ENCODE measurements at places on chromosomes 3 and 15. TPM values are rescaled to one million over a fixed set of nuclear protein-coding genes. Genes with fewer than 3 reads are reported as not detected.
A peak's percentile ranks its signal among the peaks of the same experiment; 100 is the strongest.

GRCh38 chr3:130792246-130792645 is 45.6 kb upstream of the PIK3R4 start:
- no peak for DNase-seq

DNA sequence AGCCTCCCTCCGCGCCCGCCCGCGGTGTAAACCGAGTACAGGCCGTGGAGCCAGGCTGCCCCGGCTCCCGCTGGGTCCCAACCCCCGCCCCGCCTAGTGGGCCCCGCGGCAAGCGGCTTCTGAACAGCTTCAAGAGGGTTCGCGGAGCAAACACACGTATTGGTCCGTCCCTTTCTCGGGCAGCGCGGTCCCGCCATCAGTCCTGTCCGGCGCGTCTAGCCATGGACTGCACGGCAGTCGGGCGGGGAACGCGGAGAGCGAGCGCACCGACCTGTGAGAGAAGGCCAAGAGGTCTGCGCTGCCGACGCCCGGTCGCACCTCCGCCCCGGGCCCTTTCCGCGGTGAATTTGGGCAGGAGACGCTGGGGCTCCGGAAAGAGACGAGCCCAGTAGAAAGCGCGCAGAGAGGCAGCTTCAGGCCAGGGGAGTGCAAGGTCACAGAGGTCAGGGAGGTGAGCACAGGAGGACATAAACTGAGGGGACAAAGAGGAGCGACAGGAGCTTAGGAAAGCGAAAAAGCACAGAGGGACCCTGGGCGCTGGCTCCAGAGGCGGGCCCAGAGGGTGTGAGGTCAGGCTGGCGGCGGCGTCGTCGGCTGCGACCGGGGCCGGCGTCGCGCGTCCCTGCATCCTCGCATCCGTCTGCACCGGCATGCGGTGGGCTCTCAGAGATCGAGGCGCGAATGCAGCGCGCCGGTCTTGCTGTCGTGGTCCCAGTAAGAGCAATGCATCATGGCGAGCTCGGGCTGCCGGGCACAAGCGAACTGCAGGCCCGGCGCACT is 1.8 kb downstream of the FOXL2 start:
- no peak for DNase-seq

DNA sequence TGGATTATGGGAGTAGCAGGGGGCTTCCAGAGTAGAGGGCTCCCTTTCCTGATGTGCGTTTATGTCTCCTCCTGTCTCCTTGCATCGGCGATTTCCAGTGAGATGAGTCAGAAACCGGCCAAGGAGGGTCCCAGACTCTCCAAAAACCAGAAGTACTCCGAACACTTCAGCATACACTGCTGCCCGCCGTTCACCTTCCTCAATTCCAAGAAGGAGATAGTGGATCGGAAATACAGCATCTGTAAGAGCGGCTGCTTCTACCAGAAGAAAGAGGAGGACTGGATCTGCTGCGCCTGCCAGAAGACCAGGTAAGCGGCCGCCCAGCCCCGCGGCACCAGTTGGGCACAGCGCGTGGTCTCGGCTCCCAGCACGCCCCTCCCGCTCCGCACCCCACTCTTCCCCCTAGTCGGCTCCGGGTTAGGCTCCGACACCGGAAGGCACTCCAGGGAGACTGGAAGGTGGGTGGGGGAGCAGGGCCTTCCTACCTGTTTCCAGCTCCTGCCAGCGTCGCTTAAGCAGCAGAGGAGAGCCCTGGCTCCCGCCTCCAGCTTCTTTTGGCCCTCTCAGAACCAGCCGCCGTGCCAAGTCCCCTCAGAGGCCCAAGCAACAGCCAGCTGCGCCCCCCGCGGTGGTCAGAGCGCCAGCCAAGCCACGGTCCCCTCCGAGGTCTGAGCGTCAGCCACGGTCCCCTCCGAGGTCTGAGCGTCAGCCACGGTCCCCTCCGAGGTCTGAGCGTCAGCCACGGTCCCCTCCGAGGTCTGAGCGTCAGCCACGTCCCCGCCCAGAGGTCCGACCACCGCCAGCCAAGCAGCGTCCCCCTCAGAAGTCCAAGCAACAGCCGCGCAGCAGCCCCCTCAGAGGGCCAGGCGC is 34.7 kb downstream of the MOBP start:
- no peak for DNase-seq

DNA sequence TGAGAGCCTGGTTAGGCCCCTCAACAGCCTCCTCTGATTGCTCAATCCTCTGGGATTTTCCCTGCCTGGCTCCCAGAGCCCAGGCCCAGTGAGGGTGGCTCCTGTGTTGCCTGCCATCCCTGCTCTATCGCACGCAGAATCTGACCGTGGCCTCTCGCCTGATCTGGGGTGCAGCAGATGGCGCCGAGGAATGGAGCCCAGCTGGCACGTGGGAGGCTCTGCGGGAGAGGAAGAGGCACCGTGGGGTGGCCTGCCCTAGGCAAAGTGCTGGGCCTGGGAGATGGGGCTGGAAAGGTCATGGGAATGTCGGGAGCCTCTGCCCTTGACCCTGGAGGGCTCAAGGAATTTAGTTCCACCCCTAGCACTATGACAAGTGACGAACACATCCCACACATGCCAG is 10.3 kb downstream of the SV2B start:
- DNase-seq: no peak

The TUSC7 gene
- total RNA-seq: not detected

The PDCD10 gene
- total RNA-seq: 48.2 TPM

The PLSCR4 gene
- 494 TPM for total RNA-seq

DNA sequence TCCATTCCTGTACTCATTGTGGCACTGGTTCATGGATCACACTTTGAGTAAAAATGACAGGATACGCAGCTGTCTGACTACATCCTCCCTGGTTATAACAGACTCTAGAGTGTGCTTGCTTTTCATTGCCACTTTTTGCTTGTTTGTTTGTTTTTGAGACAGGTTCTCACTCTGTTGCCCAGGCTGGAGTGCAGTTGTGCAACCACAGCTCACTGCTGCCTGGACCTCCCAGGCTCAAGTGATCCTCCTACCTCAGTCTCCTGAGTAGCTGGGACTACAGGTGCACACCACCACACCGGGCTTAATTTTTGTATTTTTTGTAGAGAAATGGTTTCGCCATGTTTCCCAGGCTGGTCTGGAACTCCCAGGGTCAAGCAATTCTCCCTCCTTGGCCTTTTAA is 89.3 kb upstream of the ROBO2 start:
- no peak for DNase-seq

GRCh38 chr15:67267951-67268941 is 13.7 kb downstream of the IQCH start:
- DNase-seq: no peak

DNA sequence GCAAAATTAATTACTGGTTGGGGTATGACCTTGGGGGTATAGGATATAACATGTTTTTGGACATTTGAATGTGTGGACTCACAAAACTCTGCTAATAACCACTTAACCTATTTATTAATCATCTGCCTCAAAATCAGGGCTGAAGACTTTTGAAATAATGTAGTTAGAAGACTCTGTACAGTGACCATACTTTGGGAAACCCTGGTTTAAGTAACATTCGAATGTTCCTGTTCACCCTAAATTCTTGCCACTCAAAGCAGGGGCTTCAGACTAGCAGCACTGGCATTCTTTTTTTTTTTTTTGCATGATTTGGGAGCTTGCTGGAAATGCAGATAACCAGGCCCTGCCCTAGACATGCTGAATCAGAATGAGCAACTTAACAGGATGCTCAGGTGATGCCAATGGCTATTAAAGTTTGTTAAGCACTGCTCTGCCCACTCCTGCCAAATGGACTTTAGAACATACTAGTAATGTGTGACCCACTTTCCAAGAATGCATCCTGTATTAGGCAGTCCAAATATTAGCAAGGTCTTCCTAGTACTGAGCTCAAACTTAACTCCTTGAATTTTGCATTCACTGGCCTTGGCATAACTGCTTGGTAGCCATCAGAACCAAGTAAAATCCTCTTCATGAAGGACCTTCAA is 12.7 kb upstream of the ST3GAL6 start:
- DNase-seq: no peak

The FEZF2 gene
- not detected for total RNA-seq

DNA sequence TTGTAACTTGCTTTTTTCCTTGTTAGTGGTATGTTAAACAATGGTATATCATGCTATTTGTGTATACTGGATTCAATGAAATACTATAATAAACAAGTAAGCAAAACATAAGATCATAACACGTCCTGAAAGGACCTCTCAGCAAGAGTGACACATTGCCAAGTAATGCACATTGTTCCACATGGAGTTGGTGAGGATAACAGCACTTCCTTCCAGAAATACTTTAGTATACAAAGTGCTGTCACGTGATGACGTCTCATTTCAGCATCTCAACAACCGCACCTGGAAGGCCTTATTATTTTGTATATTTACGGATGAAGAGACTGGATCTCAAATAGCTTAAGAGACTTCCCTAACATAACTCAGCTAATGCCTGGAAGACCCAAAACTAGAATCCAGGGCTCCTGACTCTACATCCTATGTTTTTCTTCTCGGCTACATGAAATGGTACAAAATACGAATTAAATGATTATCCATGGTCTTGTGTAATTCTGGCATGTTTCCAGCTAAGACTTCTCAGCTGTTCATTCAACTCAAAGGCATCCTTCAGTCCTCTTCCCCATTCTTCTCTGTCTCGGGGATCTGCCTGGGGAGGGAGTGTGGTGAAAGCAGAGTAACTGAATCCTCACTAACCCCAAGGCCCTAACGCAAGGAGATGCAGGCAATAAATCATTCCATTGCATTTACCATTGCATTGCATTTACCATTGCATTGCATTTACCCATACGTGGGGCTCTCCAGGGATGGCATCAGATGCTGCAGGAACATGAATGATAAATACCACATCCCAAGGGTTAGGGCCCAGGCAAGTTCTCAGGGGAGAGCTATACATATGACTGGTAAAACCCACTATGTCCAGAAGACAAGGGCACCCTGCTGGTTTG is 79.2 kb downstream of the LIPC start:
- no peak for DNase-seq

GRCh38 chr3:29594261-29594660 is 313.4 kb downstream of the RBMS3 start:
- no peak for DNase-seq

The CISH gene
- total RNA-seq: 0.20 TPM

- DNase-seq: no peak
These were observed 416.6 kb upstream of the AZI2 start for GRCh38 chr3:28765194-28765593.

The PPP1R14D gene
- not detected for total RNA-seq

- DNase-seq: peak; percentile 2
These were observed 169.2 kb downstream of the UBE2E2 start for GRCh38 chr3:23372285-23372684.

- DNase-seq: no peak
These were observed 68.1 kb downstream of the EPHB3 start for GRCh38 chr3:184629555-184630160.
